Natural killer cell (primary cell): ENCODE measurements at places on chromosomes 7 and 10. TPM values are rescaled to one million over a fixed set of nuclear protein-coding genes. Genes with fewer than 3 reads are reported as not detected.
A peak's percentile ranks its signal among the peaks of the same experiment; 100 is the strongest.

DNA sequence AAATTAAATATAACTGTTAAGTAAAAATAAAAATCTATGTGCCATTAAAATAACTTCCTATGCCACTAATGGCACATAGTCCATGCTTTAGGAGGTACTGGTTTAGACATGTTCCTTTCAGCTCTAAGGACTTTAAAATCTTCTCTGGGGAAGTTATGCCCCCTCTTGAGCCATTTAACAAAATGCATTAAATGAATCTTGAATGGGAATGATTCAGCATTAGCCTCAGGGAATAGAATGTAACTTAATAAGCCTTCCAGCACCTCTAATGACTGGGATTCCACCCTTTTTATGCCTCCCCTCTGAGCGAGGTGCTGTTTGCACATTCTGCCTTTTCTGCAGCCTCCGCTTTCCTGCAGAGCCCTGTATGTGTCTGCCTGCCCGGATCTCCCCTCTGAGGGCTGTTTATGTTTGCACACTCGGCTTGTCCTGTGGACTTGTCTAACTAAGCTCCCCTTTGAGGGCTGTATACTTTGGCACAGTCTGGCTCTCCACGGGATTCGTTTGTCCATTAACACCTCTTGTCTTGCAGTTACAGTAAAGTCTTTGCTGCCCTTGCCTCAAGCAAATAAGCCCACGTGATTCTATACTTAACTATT lies 108.4 kb upstream of the HPS1 start:
- H3K27me3 ChIP-seq = no peaks in the 10 kb centered on the region
- H3K36me3 ChIP-seq = no peaks in the 10 kb centered on the region
- no peak overlapping the region for H3K4me3 ChIP-seq
- H3K27ac ChIP-seq = no peak overlapping the region

DNA sequence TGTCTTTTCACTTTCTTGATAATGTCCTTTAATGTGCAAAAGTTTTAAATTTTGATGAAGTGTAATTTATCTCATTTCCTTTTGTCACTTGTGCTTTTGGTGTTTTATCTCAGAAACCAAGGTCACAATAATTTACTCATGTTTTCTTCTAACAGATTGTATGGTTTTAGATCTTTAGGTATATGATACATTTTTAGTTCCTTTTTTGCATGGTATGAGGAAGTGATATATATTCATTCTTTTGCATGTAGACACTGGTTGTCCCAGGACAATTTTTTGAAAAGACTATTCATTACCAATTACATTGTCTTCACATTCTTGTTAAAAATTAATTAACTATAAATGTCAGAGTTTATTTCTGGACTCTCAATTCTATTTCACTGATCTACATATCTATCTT lies 39.8 kb upstream of the GPR22 start:
- no peaks in the 10 kb centered on the region for H3K27me3 ChIP-seq
- no peak overlapping the region for H3K4me3 ChIP-seq
- DNase-seq = no peak

DNA sequence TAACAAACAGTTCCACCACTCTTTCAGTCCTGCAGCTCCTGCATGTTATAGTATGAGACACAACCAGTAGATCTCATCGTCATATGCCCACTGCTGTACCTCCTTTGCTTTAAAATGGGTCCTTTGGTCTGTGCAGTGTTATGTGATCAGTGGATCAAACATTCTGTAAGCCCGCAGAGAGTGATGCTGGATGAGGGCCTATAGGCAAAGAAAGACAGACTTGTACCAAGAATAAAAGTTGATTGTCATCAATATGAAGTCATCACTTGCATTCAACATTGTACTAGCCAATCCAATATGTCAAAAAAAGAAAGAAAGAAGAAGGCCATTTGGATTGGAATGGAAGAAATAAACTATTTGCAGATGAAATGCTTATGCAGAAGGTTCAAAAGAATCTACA lies 79.8 kb upstream of the PHYHIPL start:
- no peaks in the 10 kb centered on the region for H3K27me3 ChIP-seq
- H3K27ac ChIP-seq = no peak overlapping the region
- H3K4me3 ChIP-seq = no peak overlapping the region
- no peak for DNase-seq

GRCh38 chr10:75021379-75022249 lies 89.8 kb upstream of the SAMD8 start:
- peaks cover 56% of the 10 kb centered on the region for H3K36me3 ChIP-seq
- no peak overlapping the region for H3K27ac ChIP-seq
- no peak for DNase-seq
- H3K27me3 ChIP-seq = no peaks in the 10 kb centered on the region

DNA sequence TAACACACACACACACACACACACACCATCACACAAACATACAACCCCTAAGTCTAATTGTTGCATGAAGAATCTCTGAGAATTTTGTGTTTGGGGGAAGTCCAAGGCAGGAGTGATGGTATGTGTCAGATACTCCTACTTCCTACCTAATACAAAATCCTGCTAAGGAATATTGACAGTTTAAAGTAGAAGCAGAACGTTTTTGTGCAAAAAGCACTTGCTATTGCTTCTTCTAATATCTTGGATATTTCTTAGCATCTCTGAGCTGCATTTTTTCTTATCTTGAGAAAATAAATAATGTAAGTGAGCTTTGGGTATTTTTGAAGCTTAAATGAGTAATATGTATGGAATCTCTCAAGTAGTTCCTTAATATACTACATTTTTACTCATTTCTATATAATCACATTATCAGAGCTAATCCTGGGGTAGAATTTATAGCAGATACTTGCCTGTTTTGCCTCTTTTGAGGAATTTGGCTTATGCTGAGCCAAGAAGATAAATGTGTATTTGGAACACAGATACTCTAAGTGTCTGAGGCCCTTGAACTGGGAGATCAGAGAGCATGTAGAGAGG lies 212.3 kb downstream of the DKK1 start:
- no peaks in the 10 kb centered on the region for H3K27me3 ChIP-seq
- H3K27ac ChIP-seq = no peak overlapping the region
- no peak overlapping the region for H3K4me3 ChIP-seq
- DNase-seq = no peak
- no peaks in the 10 kb centered on the region for H3K36me3 ChIP-seq
- no peaks in the 10 kb centered on the region for H3K4me1 ChIP-seq

DNA sequence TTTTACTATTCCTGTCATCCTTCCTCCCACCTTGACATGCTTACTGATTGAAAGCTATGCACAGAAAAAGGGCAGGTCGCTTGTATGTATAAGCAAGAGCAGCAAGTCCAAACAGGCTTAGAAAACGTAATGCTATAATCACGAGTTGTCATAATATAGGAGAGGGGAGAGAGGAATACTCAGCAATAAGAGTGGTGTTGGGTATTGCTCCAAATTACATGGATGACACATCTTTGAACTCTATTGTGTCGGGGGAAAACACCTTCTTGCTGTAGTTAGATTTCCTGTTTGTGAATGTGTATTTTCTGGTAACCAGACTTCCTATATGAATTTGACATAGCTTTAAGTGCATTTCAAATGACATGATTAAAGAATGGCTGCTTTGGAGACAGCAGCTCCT lies 7.5 kb downstream of the MET start:
- no peaks in the 10 kb centered on the region for H3K36me3 ChIP-seq
- no peaks in the 10 kb centered on the region for H3K4me1 ChIP-seq
- no peak overlapping the region for H3K4me3 ChIP-seq
- no peak overlapping the region for H3K27ac ChIP-seq
- no peaks in the 10 kb centered on the region for H3K27me3 ChIP-seq

GRCh38 chr10:47318706-47319105 lies 3.5 kb upstream of the GDF2 start:
- no peaks in the 10 kb centered on the region for H3K4me1 ChIP-seq
- H3K27me3 ChIP-seq = no peaks in the 10 kb centered on the region
- no peaks in the 10 kb centered on the region for H3K36me3 ChIP-seq

GRCh38 chr7:6612819-6613218 lies 2.6 kb upstream of the ZNF853 start:
- H3K4me3 ChIP-seq = no peak overlapping the region
- no peak for DNase-seq
- H3K27me3 ChIP-seq = no peaks in the 10 kb centered on the region
- H3K4me1 ChIP-seq = peaks cover 21% of the 10 kb centered on the region
- H3K36me3 ChIP-seq = no peaks in the 10 kb centered on the region

- H3K27ac ChIP-seq = no peak overlapping the region
- no peak for DNase-seq
- no peak overlapping the region for H3K4me3 ChIP-seq
These were observed 10.0 kb downstream of the CAMK2B start for GRCh38 chr7:44315301-44315903.

DNA sequence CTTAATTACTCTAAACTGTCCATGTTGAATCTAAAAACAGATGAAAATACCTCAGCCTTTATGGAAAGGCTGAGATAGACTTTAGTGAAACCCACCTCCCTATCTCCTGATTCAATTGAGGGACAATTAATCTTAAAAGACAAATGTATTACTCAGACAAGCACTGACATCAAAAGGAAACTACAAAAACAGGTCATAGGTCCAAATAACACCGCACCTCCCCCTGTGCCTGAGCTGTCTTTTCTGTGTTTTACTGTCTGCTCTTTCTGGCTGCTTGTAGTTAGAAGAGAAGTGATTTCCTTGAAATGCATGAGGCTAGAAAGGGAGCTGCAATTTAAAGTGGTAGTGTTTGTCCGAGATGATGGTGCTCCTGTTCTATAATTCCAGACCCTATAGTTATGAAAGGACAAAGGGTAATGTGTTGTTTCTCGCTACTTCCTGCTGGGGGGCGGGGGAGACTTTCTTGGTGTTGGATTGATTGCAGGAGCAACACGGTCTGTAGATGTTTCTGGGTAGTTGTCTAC lies 16.0 kb downstream of the AKR1C8 start:
- no peak overlapping the region for H3K4me3 ChIP-seq
- H3K36me3 ChIP-seq = no peaks in the 10 kb centered on the region
- DNase-seq = no peak
- H3K4me1 ChIP-seq = no peaks in the 10 kb centered on the region
- no peaks in the 10 kb centered on the region for H3K27me3 ChIP-seq
- H3K27ac ChIP-seq = no peak overlapping the region

DNA sequence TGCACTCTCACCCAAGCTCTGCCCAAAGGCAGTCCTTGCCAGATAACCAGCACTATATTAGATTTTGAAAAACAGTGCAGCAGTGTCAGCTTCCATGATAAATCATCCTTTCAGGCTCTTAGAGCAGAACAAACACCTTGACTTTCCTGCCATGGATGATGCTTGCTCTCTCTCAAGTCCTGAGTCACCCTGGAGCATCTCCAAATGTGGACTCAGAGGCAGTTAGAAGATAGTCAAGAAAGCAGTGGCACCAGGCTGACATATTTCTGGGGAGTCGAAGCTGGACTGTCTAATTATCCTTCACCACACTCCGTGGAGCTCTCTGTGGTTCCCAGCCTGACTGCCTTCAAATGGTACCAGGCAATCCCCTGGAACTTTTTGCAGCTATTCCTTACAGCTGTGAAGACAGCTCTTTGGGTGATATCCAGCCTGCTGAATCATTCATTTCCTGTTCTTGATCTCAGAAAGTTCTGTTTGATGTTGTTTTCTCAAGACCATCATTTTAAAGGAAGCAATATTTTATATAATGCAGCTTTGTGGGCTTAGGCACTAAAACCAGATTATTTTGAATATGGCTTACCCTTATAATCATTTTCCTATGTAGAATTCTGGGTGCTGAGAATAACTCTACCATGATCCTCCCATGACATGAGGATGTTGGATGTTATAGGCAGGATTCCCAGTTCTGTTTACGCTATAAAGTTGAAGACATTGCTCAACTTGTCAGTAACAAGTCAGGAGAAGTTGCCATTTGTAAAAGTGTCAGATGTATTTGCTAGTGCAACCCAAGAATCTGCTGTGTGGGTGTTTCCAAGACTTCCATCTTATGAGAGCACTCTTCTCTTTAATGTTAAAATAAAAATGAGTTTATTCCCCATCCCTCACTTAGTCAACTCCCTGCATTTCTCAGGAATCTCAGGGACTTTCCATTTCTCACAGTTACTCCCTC lies 233.8 kb downstream of the C7orf25 start:
- no peaks in the 10 kb centered on the region for H3K4me1 ChIP-seq
- no peak overlapping the region for H3K4me3 ChIP-seq
- no peaks in the 10 kb centered on the region for H3K36me3 ChIP-seq
- no peak for DNase-seq
- no peak overlapping the region for H3K27ac ChIP-seq

- peak overlapping the region; percentile 1 for H3K27ac ChIP-seq
- peak overlapping the region; percentile 3 for H3K4me3 ChIP-seq
- H3K27me3 ChIP-seq = peaks cover 25% of the 10 kb centered on the region
- DNase-seq = no peak
These were observed 431.8 kb upstream of the MGMT start for GRCh38 chr10:129035052-129035827.

DNA sequence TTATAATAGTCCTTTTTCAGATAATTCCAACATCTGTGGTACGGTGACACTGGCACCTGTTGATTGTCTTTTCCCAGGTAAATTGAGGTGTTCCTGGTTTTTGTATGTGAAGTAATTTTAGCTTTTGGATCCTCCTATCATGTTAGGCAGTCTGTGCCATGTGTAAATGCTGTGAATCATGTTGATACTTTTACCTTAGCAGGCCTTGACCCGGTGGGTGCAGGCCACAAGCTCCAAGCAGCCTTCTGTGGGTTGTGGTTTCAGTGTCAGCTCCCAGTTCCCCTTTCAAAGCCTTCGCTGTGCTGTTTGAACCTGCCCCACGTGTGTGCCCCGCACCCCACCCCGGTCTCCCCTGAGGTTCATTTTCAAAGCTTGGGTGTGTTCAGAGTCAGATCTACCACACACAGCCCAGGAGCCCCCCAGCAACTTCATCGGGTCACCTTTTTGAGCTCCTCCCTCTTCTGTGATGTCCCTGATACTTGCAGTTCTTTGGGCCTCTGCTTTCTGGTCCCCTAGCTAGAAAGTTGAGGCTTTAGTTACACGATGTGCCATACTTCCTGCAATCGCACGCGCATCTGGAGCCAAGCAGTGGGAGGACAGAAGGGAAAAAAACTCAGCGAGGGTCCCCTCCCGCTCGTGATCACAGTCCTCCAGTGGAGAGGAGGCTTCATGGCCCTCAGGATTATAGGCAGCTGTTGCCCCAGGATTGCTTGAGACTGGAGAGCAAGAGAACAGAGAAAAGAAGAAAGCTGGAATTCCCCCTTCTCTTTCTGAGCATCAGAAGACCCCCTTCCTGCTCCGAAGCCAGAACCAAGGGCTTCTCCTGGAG lies 8.7 kb upstream of the BHLHA15 start:
- H3K4me3 ChIP-seq = no peak overlapping the region
- H3K4me1 ChIP-seq = peaks cover 17% of the 10 kb centered on the region
- DNase-seq = peak; percentile 73
- H3K36me3 ChIP-seq = peaks cover 14% of the 10 kb centered on the region
- no peak overlapping the region for H3K27ac ChIP-seq
- no peaks in the 10 kb centered on the region for H3K27me3 ChIP-seq

Gene NPSR1
- total RNA-seq = not detected

Gene ZNF467
- total RNA-seq = 3.7 TPM

Gene GPRIN2
- not detected for total RNA-seq

Gene ATXN7L1
- 48.6 TPM for total RNA-seq

Gene PTF1A
- total RNA-seq = not detected

Gene HTR5A
- not detected for total RNA-seq

Gene GALNT17
- total RNA-seq = not detected

Gene C10orf62
- not detected for total RNA-seq
